ENCODE measurements at places on chromosomes 3 and 15. TPM values are rescaled to one million over a fixed set of nuclear protein-coding genes. Genes with fewer than 3 reads are reported as not detected.

DNA sequence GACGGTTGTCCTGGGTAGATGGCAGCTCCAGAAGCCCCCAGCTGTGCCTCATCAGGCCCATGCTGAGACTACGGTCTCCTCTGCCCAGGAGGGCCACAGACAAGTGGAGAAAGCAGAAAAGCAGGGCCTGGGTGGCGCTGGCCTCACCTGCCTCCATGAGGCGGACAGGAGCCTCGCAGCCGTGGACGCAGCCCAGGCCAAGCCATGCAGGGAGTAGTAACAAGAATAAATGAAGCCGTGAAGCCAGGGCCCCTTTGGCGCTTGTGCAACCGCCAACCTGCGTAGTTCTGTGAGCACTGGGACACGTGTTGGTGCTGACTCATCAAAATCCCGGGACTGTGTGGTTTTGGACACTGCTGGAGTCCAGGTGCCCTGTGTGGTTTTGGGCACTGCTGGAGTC is 12.3 kb upstream of the MUC4 start:
- DNase-seq: no peak

Gene TMEM207
- not detected for total RNA-seq

- no peak for DNase-seq
Observed at GRCh38 chr3:47384425-47384824, 3.6 kb downstream of the PTPN23 start.

GRCh38 chr3:100533176-100533575 is 40.8 kb downstream of the TMEM45A start:
- no peak for DNase-seq

- DNase-seq: no peak
Observed at GRCh38 chr3:9911863-9912262, 5.0 kb upstream of the IL17RC start.

Gene NRG4
- total RNA-seq: not detected

Gene CCDC39
- not detected for total RNA-seq

DNA sequence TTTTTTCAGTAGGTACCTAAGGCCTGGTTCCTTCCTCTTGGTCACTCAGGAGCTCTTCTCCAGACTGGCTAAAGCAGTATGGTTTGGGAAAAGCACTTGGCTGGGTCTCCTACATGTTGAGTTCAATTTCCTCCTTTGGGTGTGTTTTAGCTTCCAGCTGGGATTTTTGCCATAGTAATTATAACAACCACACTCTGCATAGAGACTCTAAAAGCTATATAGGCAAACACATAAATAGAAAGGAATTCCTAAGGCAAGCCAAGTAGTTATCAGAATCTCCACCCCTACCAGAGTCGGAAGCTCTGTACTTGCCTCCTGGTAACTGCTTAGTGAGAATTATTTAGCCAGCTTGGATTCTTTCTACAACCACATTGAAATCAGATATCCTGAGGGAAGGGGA is 48.6 kb downstream of the FOXL2 start:
- DNase-seq: no peak

DNA sequence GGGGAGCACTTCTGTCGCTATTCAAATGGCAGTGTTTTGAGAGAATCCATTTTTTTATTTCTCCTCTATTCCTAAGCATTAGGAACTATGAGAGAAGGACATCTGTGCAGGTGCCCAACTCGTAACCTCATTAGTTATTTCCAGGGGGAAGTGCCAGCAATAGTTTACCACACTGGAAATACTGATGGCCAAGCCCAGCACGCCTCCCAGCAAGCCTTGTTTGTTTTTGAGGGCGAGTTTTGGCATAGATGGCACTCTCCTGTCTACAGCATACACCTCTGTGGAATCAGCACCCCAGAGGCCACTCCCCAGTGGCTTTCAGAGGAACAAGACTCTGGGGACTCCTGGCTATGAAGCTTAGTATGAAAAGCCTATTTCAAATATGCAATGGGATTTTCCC is 36.6 kb downstream of the FAN1 start:
- no peak for DNase-seq

DNA sequence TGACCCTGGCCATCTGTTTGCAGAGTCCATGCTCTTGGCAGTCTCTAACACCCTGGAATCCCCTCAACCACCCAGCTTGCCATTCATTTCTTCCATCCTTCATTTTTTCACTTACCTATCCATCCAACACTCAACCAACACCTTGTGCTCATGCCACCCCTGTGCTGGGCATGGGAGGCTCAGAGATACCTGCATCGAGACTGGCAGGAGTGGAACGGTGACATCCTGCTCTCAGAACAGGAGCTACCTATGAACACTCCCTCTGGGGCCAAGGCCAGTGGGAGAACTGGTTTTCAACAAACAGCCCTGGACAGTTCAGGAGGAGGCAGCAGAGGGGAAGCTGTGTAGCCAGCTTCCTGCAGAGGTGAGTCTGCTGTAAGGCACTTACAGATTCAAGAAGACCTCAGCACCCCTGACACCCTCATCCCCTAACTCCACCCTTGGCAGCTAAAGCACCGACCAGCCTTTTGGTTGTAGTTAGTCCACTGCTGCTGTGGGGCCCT is 19.5 kb upstream of the ATP2B2 start:
- DNase-seq: no peak

- DNase-seq: peak; percentile 68
Observed at GRCh38 chr3:107598926-107599771, 76.4 kb downstream of the BBX start.

- DNase-seq: no peak
Observed at GRCh38 chr15:22903961-22904534, 65.6 kb downstream of the NIPA2 start.

GRCh38 chr15:69436951-69437350 is 15.7 kb upstream of the RPLP1 start:
- no peak for DNase-seq

GRCh38 chr3:1056744-1057143 is 36.1 kb upstream of the CNTN6 start:
- no peak for DNase-seq

GRCh38 chr3:160134454-160134853 is 90.8 kb upstream of the C3orf80 start:
- DNase-seq: no peak

- no peak for DNase-seq
Observed at GRCh38 chr3:48927928-48928327, 9.3 kb downstream of the ARIH2 start.

- no peak for DNase-seq
Observed at GRCh38 chr15:44654858-44655257, 8.6 kb downstream of the SPG11 start.

GRCh38 chr3:141052201-141053069 is 1.3 kb downstream of the SPSB4 start:
- DNase-seq: no peak

- DNase-seq: no peak
Observed at GRCh38 chr3:144415492-144415891, 443.9 kb downstream of the DIPK2A start.

Gene GOLGA6A
- not detected for total RNA-seq

GRCh38 chr3:112038863-112039262 is 4.3 kb downstream of the TMPRSS7 start:
- no peak for DNase-seq

Gene CCR9
- 0.20 TPM for total RNA-seq

Gene CACNA2D3
- not detected for total RNA-seq

GRCh38 chr3:56055951-56056350 is 412.3 kb downstream of the ERC2 start:
- no peak for DNase-seq

- no peak for DNase-seq
Observed at GRCh38 chr3:414063-414462, 217.5 kb downstream of the CHL1 start.

GRCh38 chr15:31098491-31098917 is 3.0 kb downstream of the TRPM1 start:
- no peak for DNase-seq

Gene CFAP20DC
- 1.4 TPM for total RNA-seq

GRCh38 chr15:58235961-58236360 is 97.8 kb downstream of the AQP9 start:
- no peak for DNase-seq

Gene NPAP1
- not detected for total RNA-seq

- DNase-seq: no peak
Observed at GRCh38 chr15:75565062-75565970, 13.8 kb downstream of the PTPN9 start.

All from activated CD8-positive, alpha-beta T cell treated with anti-CD3 and anti-CD28 coated beads for 36 hours (primary cell).